ENCODE measurements at places on chromosomes 1 and 21.
A peak's percentile ranks its signal among the peaks of the same experiment; 100 is the strongest.

DNA sequence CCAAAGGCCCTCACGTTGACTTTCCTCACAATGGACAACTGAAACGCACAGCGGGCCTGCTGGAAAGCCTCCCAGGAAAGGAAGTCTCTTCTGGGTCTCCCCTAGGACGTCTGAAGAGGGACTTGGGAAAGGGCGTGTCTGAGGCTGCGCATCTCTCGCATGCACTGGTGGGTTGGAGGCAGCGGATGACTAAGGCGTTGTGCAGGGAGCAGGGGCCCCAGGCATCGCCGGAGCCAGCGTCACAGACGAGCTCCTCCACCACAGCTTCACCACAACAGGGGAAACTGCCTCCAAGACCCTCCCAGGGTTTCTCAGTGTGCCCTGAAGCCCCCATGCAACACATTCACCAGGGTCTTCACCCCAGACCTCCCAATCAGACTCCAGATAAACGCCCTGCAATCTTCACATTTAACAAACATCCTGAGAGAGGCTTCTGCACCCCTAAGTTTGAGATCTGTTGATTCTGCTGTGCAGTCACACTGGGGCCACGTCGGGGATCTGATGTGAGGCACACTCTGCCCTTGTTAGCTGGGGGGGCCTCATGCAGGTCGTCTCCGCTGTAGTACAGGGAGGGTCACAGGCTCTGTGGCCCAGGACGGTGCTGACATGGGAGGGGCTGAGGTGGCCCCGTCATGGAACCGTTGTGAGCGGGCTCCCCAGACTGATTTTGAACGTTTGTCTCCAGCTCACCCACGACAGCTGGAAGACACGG, 7.0 kb upstream of the TFF1 start:
- no peaks in the 10 kb centered on the region for H3K27me3 ChIP-seq
- H3K36me3 ChIP-seq: no peaks in the 10 kb centered on the region
- H3K4me3 ChIP-seq: no peak overlapping the region
- no peak overlapping the region for H3K27ac ChIP-seq
- DNase-seq: no peak

- H3K4me3 ChIP-seq: peak overlapping the region; percentile 87
- peak; percentile 55 for DNase-seq
- H3K27me3 ChIP-seq: no peaks in the 10 kb centered on the region
- peak overlapping the region; percentile 81 for H3K27ac ChIP-seq
These were observed 62.4 kb downstream of the CD247 start for GRCh38 chr1:167455786-167456446.

- no peaks in the 10 kb centered on the region for H3K27me3 ChIP-seq
- H3K27ac ChIP-seq: no peak overlapping the region
- H3K4me3 ChIP-seq: no peak overlapping the region
- peaks cover 7% of the 10 kb centered on the region for H3K4me1 ChIP-seq
These were observed 65.0 kb upstream of the SLC22A15 start for GRCh38 chr1:115911294-115911693.

- H3K36me3 ChIP-seq: no peaks in the 10 kb centered on the region
- H3K27ac ChIP-seq: no peak overlapping the region
- H3K27me3 ChIP-seq: no peaks in the 10 kb centered on the region
- H3K4me1 ChIP-seq: peaks cover 5% of the 10 kb centered on the region
These were observed 25.3 kb downstream of the TCEA3 start for GRCh38 chr1:23399229-23399628.

GRCh38 chr1:55957276-55957675, 622.1 kb downstream of the PLPP3 start:
- DNase-seq: no peak
- no peaks in the 10 kb centered on the region for H3K27me3 ChIP-seq
- H3K4me3 ChIP-seq: no peak overlapping the region
- no peak overlapping the region for H3K27ac ChIP-seq

- no peaks in the 10 kb centered on the region for H3K36me3 ChIP-seq
- H3K4me3 ChIP-seq: no peak overlapping the region
- H3K4me1 ChIP-seq: no peaks in the 10 kb centered on the region
- no peaks in the 10 kb centered on the region for H3K27me3 ChIP-seq
- H3K27ac ChIP-seq: no peak overlapping the region
- no peak for DNase-seq
These were observed 89.2 kb upstream of the GRIK3 start for GRCh38 chr1:37123276-37124115.

GRCh38 chr1:23845163-23845562, 19.9 kb upstream of the HMGCL start:
- no peak overlapping the region for H3K27ac ChIP-seq
- no peak overlapping the region for H3K4me3 ChIP-seq

GRCh38 chr1:236181059-236181458, 38.7 kb downstream of the GPR137B start:
- no peak for DNase-seq
- no peaks in the 10 kb centered on the region for H3K36me3 ChIP-seq
- no peaks in the 10 kb centered on the region for H3K4me1 ChIP-seq
- no peak overlapping the region for H3K4me3 ChIP-seq
- H3K27me3 ChIP-seq: no peaks in the 10 kb centered on the region

DNA sequence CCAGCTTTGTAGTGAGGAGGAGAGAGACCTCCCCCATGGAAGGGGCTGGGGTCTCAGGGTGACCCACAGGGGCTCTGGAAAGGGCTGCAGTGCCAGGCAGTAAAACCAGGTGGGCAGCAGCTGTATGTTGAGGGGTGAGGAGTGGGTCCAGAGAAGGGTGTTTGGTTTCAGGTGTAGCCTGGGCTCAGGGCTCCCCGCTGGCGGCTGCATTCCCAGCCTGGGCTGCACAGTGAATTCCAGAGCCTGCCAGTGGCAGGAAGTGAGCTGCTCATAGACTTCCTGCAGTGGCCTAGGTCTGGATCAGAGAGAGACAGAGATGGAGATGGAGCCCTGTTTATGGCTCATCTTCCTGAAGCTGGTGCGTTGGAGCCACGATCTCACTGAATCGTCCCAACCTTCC, 356.4 kb downstream of the PTPRU start:
- DNase-seq: no peak
- H3K36me3 ChIP-seq: no peaks in the 10 kb centered on the region
- no peak overlapping the region for H3K4me3 ChIP-seq

GRCh38 chr1:111801071-111801850, 45.6 kb downstream of the DDX20 start:
- H3K4me1 ChIP-seq: no peaks in the 10 kb centered on the region
- DNase-seq: no peak
- no peaks in the 10 kb centered on the region for H3K27me3 ChIP-seq
- H3K27ac ChIP-seq: no peak overlapping the region
- no peak overlapping the region for H3K4me3 ChIP-seq
- H3K36me3 ChIP-seq: no peaks in the 10 kb centered on the region

DNA sequence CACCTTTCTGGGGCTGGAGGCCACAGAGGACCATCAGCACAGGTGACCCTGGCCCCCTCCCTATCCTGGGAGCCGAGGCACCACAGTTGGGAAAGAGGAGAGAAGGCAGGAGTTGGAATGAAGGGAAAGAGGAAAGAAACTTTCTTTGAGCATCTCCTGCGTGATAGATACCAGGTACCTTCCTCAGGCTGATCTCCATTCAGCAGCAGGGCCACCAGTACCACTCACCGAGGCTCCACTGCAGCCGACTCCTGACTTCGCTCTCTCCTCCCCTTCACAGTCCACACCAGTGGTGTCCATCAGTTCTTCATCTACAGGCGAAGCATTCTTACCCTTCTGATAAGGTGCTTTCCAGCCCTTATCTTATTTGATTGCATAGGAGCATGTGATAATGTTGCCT, 55.3 kb downstream of the LGR6 start:
- H3K4me1 ChIP-seq: no peaks in the 10 kb centered on the region
- H3K36me3 ChIP-seq: no peaks in the 10 kb centered on the region
- no peak overlapping the region for H3K4me3 ChIP-seq
- no peak overlapping the region for H3K27ac ChIP-seq

DNA sequence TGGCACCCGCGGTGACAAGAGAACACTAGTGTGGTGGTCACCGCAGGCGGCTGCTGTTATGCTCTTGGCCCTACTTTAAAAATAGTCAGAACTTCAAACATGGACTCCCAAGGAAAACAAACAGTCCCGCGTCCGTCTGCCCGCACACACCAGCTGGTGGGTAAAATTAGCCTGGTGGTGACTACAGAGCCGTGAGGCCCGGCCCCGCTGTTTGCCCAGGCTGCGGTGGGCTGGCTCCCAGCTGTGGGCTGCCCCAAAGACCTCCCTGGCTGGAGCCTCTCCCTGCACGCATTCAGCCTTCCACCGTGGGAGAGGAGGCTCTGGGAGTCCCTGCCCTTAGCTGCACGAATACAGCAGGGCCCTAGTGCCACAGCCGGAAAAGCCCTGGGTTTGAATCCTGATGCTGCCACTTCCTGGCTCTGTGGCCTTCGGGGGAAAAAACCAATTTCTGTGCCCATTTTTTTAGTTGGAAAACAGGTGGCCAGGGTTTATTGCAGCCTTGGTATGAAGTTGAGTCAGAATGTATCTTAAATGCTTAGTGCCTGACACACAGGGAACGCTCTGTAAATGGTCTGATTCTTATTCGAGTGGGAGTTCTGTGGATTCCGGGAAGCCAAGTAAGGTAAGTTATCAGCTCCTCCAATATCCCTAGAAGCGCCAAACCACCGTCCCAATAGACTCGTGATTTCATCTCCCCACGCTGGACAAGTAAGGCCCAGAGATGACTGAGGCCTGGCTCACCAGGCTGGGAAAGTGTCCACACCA, 58.2 kb downstream of the ALPL start:
- no peaks in the 10 kb centered on the region for H3K36me3 ChIP-seq
- H3K4me3 ChIP-seq: no peak overlapping the region

- H3K4me1 ChIP-seq: no peaks in the 10 kb centered on the region
- DNase-seq: no peak
- H3K36me3 ChIP-seq: no peaks in the 10 kb centered on the region
- H3K27me3 ChIP-seq: no peaks in the 10 kb centered on the region
- no peak overlapping the region for H3K4me3 ChIP-seq
These were observed 109.1 kb upstream of the OLIG2 start for GRCh38 chr21:32916522-32917099.

DNA sequence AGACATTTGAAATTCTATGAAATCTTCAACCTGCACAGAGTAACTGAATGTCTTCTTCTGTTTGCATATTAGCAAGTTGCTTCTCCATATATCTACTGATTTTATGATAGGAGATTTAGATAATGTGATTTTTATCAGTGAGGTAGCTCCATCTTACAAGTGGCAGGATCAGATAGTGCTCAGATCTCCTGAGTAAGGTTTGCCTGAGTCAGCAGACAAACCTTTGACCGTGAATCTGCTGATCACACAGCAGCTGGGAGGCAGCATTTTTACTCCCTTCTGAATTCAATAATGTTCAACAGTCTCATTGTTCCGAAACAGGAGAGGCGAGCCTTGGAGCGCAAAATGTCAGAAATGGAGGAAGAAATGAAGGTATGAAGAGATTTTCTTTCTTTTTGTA, 141.4 kb downstream of the SYT2 start:
- no peaks in the 10 kb centered on the region for H3K27me3 ChIP-seq
- no peak overlapping the region for H3K4me3 ChIP-seq
- no peaks in the 10 kb centered on the region for H3K36me3 ChIP-seq
- peaks cover 55% of the 10 kb centered on the region for H3K4me1 ChIP-seq
- H3K27ac ChIP-seq: peak overlapping the region; percentile 96

- no peaks in the 10 kb centered on the region for H3K27me3 ChIP-seq
- H3K36me3 ChIP-seq: peaks cover 26% of the 10 kb centered on the region
- no peak for DNase-seq
- peaks cover 38% of the 10 kb centered on the region for H3K4me1 ChIP-seq
These were observed 15.6 kb downstream of the SSU72 start for GRCh38 chr1:1559066-1559465.

- H3K27ac ChIP-seq: no peak overlapping the region
- H3K27me3 ChIP-seq: no peaks in the 10 kb centered on the region
- H3K4me1 ChIP-seq: no peaks in the 10 kb centered on the region
- H3K36me3 ChIP-seq: no peaks in the 10 kb centered on the region
- no peak overlapping the region for H3K4me3 ChIP-seq
These were observed 93.9 kb upstream of the PPM1J start for GRCh38 chr1:112808861-112809684.

GRCh38 chr21:17775431-17776126, 43.6 kb downstream of the C21orf91 start:
- H3K36me3 ChIP-seq: no peaks in the 10 kb centered on the region
- H3K27me3 ChIP-seq: no peaks in the 10 kb centered on the region
- no peak overlapping the region for H3K27ac ChIP-seq
- no peaks in the 10 kb centered on the region for H3K4me1 ChIP-seq

GRCh38 chr1:41618066-41618825, 133.8 kb upstream of the EDN2 start:
- H3K27ac ChIP-seq: peak overlapping the region; percentile 73
- DNase-seq: peak; percentile 96
- no peaks in the 10 kb centered on the region for H3K36me3 ChIP-seq
- no peaks in the 10 kb centered on the region for H3K27me3 ChIP-seq
- peaks cover 17% of the 10 kb centered on the region for H3K4me1 ChIP-seq

DNA sequence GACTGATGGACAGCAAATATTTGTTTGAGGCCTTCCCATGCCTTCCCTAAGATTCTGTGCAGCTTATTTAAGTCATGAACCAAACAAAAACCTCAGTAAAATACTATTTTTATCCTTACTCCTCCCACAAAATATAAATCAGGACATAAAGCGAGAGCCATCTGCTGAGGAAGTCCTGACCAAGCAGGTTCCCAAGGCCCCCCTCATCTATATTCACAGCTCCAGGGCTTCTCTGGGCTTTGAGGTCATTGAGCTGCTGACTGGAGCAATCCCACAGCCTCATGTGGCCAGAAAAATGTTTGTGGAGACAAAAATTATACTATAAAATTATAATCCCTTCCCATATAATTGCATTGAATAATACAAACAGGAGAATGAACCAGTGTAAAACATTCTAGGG, 846.2 kb downstream of the ADGRL2 start:
- H3K36me3 ChIP-seq: no peaks in the 10 kb centered on the region
- DNase-seq: no peak
- H3K4me1 ChIP-seq: no peaks in the 10 kb centered on the region
- no peak overlapping the region for H3K27ac ChIP-seq
- no peak overlapping the region for H3K4me3 ChIP-seq

DNA sequence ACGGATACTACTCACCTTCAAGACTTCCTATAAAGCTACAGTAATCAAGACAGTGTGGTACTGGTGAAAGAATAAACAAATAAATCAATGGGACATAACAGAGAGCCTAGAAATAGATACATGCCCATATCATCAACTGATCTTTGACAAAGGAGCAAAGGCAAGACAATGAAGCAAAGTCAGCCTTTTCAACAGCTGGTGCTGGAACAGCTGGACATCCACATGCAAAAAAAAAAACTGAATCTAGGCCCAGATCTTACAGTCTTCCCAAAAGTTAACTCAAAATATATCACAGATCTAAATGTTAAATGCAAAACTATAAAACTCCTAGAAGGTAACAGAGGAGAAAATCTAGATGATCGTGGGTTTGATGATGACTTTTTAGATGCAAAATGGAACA, 170.3 kb downstream of the MIS18A start:
- no peak overlapping the region for H3K4me3 ChIP-seq
- no peaks in the 10 kb centered on the region for H3K27me3 ChIP-seq
- H3K36me3 ChIP-seq: no peaks in the 10 kb centered on the region
- no peak for DNase-seq

- H3K4me3 ChIP-seq: no peak overlapping the region
- peaks cover 39% of the 10 kb centered on the region for H3K4me1 ChIP-seq
- no peaks in the 10 kb centered on the region for H3K27me3 ChIP-seq
These were observed 29.7 kb downstream of the SERTAD4 start for GRCh38 chr1:210262167-210262896.

GRCh38 chr21:35149698-35150097, 100.6 kb upstream of the RUNX1 start:
- H3K27ac ChIP-seq: no peak overlapping the region
- H3K27me3 ChIP-seq: no peaks in the 10 kb centered on the region
- H3K4me1 ChIP-seq: no peaks in the 10 kb centered on the region
- no peak for DNase-seq
- H3K36me3 ChIP-seq: no peaks in the 10 kb centered on the region

Measured in thyroid gland (tissue), 4 donors.